Adipocyte (in vitro differentiated cells): ENCODE measurements at places on chromosomes 4 and X.

GRCh38 chr4:46123913-46124755, at the start of gene GABRG1:
TSS of gene GABRG1 (minus strand) at chr4:46124054. CDS start at chr4:46123913, 141 bp downstream.
- no peak for DNase-seq

- DNase-seq = no peak
Observed at GRCh38 chr4:85514783-85515182, 39.8 kb downstream of the ARHGAP24 start.

GRCh38 chr4:109065006-109065405, 237.5 kb downstream of the COL25A1 start:
- no peak for DNase-seq

DNA sequence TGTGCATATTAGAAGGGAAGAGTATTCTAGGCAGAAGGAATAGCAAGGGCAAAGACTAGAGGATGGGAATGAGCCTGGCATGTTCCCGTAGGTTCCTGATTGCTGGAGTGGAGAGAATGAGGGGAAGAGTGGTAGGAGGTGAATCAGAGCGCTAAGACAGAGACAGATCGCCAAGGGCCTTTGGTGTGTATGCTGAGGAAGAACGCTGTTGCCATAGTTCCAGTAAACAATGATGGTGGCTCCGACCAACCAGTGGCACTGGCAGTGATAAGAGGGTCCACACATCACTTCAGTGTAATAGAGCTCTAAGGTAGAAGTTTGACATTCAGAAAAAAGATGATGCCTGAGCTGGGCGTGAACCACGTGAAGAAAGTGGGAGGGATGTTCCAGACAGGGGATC, 966 bp downstream of the TBC1D25 start:
- no peak for DNase-seq

DNA sequence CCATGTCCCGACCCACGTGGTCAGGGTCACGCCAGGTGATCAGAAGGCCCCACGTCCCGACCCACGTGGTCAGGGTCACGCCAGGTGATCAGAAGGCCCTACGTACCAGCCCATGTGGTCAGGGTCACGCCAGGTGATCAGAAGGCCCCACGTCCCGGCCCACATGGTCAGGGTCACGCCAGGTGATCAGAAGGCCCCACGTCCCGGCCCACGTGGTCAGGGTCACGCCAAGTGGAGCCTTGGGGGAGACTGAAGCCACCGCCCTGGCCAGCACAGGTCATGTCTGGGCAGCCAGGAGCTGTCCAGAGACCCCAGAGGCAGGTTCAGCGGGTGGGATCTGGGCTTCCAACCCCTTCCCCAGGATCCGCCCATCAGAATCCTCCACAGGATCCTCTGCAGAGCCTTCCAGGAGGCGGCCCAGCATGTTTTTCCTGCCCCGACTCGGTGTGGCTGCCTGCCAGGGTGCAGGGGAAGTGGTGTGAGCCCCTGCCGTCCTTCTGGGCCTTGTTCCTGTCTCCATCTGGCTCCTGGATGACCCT, 58.4 kb downstream of the FAM53A start:
- no peak for DNase-seq

GRCh38 chr4:3070709-3071500, 3.4 kb downstream of the HTT-AS start:
- DNase-seq = no peak

GRCh38 chrX:108737754-108738153, 1.4 kb upstream of the IRS4 start:
- DNase-seq = no peak

GRCh38 chrX:12411831-12412230, 273.6 kb downstream of the FRMPD4 start:
- no peak for DNase-seq

DNA sequence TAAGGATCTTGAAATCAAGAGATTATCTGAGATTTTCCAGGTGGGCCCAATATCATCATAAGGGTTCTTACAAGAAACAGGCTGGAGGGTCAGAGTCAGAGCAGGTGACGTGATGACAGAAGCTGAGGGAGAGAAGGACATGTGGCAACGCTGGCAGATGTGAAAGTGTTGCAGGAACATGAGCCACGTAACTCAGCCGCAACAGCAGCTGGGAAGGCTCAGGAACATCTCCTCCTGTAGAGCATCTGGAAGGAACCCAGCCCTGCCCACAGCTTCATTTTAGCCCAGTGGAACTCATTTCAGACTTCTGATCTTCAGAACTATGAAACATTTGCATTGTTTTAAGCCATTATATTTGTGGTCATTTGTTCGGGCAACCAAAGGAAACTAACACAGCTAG, 156.3 kb upstream of the VEGFC start:
- DNase-seq = peak; percentile 16

DNA sequence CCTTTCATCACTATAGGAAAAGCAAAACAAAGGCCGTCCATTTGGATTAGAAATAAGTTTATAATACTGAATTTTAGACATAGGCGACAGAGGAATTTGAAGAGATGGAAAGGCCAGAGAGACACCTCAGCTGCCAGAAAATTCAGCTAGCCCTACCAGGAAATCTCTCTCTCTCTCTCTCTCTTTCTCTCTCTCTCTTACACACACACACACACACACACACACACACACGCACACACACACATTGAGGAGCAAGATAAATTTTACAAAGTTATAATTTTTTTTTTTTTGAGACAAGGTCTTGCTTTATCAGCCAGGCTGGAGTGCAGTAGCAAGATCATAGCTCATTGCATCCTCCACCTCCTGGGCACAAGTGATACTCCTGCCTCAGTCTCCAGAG, 1.4 kb downstream of the XK start:
- no peak for DNase-seq

GRCh38 chr4:2660596-2661211, 95.4 kb downstream of the TNIP2 start:
- DNase-seq = peak; percentile 48

- DNase-seq = no peak
Observed at GRCh38 chr4:28225689-28226353, 1365.2 kb downstream of the STIM2 start.

DNA sequence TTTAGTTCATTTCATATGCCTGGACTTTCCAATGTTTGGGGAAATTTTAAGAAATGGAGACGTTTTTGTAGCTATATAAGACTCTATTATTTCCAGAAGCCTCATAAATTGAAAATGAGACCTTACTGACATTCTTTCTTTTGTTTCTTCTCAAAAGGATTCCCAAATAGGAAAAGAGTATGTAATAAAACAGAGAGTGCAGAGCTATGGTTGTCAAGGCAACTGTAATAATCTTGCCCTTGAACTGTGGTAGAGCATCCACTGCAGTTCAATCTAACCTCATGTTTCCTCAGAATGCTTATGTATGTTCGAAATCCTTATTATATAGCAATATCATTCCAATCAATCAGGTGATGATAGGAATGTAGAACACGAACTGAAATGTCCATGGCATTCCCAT, 54.1 kb downstream of the AMELX start:
- no peak for DNase-seq

DNA sequence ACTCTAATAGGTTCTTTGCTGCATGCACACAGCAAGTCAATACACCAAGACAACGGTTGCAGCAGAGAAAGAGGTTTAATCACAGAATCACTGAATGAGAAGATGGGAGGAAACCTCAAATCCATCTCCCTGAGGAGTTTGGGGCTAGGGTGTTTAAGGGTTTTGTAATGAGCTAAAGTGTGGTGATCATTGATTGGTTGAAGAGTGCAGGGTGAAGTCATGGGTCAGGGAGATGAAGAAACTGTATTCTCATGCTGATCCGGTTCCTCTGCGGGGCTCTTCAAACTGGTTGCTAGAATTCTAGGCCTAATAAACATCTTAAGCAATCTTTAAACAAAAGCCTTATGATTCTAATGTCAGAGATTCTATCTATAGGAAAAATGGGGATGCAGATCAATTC, 432.5 kb upstream of the FAM47C start:
- DNase-seq = no peak

- DNase-seq = peak; percentile 25
Observed at GRCh38 chrX:79412972-79413371, 45.8 kb upstream of the ITM2A start.

GRCh38 chrX:1918780-1919179, 303.9 kb downstream of the ASMT start:
- DNase-seq = no peak

DNA sequence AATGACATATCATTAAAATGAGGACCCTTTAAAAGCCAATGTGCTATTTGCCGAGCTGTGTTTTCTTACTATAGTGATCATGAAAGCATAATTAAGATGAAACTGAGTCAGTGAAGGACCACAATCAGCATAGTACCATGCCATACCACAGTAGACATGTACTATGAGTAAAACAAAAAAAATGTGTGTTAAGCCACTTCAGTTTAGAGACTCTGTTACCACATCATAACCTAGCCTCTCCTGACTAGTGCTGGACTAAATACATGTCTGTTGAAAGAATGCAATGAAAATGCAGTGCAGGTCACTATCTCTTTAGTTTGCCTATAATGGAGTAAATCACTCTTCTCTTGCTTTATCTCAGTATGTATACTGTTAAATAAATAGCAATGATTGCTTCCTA, 12.3 kb upstream of the DDX53 start:
- peak; percentile 3 for DNase-seq

- no peak for DNase-seq
Observed at GRCh38 chr4:184588893-184589292, 60.4 kb downstream of the CASP3 start.

GRCh38 chrX:78979789-78980464, 34.7 kb downstream of the P2RY10 start:
- no peak for DNase-seq

- peak; percentile 57 for DNase-seq
Observed at GRCh38 chr4:122914938-122915337, 7.5 kb downstream of the NUDT6 start.

DNA sequence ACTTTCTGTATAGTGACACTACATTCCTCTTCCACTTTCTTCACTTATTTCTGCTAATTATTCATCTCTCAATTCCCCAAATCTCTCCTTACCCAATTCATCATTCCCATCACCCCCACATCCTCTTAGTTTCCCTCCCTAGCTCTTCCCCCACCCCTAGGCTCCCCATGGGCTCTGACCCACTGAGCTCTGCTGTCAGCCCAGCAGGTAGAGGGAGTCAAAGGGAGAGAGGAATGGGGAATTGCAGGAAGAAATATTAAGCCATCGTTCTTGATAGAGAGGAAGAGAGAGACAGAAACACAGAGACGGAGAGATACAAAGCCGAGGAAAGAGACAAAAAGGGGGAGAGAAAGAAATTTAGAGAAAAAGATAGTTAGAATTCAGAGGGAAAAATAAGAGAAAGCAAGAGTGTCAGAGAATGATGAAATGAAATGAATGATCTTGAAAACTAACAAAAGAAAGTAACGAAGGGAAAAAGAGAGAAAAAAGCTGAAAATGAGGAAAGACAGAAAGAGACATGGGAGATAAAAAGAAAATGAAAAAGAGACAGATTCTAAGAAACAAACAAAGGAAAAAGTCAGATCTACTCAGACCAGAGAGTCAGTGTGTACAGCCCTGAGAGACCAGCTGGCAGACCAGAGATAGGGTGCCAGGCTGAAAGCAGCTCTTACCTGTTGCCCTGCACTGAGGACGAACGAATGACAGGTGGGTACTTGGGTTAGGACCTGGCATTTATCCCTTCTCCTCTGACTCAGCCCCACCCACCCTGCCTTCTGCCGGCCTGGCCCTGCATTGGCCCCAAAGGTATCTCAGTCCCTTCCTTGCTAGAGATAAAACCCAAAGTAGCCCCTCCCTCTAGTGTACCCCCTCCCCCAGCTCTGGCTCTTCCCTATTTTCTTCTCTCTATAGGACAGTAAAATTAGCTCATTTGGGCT, at the start of gene ALAS2:
Gene ALAS2, minus strand, starts transcription at position 707 of the 935 bp plus-strand sequence. CDS start 4,977 bp downstream, outside the sequence.
- DNase-seq = no peak

- no peak for DNase-seq
Observed at GRCh38 chr4:136751556-136751955, 780.7 kb downstream of the PCDH18 start.

GRCh38 chrX:151973851-151974335, 583 bp downstream of the GABRE start:
- peak; percentile 59 for DNase-seq

GRCh38 chrX:82125103-82125502, 923.2 kb downstream of the SH3BGRL start:
- DNase-seq = no peak

GRCh38 chrX:20965270-20966044, 408.8 kb upstream of the CNKSR2 start:
- no peak for DNase-seq

- DNase-seq = no peak
Observed at GRCh38 chr4:153706519-153706918, 22.4 kb downstream of the TLR2 start.

- peak; percentile 72 for DNase-seq
Observed at GRCh38 chr4:158750379-158750778, 18.4 kb upstream of the FNIP2 start.

DNA sequence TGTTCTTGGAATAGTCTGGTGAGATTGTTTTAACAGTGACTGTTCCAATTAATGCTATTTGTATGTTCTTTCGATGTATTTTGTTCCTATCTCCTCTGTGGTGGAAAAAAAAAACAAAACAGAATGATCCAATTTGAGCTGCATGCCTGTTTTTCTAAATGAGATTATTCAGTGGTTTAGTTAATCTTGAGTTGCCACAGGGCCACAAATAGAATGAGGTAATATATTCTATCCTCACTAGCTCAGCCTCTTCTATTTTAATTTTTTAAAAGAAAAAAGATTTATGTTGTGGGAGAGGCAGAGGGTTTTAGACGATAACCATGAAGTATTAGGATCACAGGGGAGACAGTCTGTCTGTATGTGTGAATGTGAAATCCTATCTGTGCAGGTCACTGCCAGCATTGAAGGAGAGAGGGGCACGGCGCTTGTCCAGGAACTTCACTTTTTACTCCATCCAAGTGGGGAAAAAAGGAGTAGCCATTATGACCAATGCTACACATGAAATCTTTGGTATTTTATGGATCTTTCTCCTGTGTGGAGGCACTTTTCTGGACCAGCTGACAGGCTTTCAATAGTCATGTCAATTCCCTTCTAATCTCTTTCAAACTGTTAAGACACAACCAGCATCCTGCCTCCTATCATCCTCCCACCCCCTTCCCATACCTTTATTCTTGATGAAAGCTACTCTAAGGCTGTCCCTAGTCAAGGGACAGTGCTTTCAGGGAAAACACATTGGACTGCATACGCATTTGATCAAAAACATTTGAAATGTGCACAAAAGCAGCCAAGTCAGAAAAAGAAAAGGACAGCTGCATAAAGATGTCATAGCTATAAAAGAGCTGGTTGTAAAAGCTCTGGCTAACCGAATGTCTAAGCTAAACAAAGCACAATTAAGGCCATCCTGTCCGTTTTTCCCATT, 1063.8 kb upstream of the INTU start:
- no peak for DNase-seq

DNA sequence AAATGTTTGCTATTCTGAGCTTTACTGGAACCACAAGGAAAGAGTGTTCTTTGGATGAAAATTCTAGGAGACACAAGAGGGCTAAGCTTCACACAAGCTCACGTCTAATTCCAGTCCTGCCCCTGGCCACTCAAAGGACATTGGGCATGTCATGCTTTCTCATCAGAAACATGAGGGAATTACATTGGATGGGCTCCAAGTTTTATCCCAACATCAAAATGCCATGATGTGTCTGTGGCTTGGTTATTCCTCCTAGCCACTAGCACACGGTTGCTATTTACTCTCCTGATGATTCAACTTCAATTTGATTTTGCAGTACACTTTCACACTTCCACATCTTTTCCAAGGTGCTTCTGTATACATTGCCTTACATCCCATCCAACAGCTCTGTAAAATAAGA, 149.6 kb upstream of the FAM9B start:
- DNase-seq = no peak

GRCh38 chr4:186719925-186720694, 3.5 kb downstream of the FAT1 start:
- DNase-seq = peak; percentile 37

GRCh38 chr4:38943343-38943742, 75.7 kb downstream of the FAM114A1 start:
- no peak for DNase-seq

GRCh38 chr4:52164116-52164515, 113.0 kb downstream of the SPATA18 start:
- no peak for DNase-seq
